Aorta (tissue), 5 donors: ENCODE measurements at places on chromosomes 7 and 10.

DNA sequence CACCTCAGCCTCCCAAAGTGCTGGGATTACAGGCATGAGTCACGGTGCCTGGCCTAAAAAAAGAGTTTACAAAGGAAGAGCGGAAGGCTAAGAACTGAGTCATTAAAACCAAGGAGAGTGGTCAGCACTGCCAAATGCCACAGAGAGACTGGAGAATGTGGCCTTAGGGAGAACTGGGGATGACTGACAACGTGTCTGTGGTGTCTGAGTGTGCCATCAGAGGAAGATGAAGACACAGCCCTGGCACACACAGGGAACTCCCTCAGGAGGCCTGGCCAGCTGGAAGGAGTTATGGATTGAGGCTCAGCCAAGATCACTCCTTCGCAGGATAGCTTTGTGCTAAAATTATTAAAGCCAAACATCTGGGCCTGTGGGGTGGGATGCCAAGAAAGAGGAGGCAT is 3.9 kb upstream of the INA start:
- peak; percentile 68 for DNase-seq

DNA sequence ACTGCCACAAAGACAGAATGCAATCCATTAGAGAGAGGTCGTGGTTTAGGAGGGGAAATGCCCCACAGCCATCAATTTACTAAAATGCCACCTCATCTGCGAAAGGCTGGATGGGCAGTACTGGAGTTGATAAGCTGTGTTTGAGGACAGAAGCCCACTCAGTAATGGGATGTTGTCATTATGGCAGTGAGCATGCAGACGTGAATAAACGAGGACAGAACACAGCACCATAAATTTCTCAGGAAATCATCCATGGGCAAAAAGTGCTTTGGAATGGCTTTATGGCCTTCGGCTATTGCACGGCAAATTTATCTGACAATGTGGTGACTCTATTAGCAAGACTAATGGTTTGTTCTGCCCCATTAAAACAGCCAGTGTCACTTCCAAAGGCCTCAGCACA is 15.9 kb upstream of the C10orf53 start:
- no peak for DNase-seq

DNA sequence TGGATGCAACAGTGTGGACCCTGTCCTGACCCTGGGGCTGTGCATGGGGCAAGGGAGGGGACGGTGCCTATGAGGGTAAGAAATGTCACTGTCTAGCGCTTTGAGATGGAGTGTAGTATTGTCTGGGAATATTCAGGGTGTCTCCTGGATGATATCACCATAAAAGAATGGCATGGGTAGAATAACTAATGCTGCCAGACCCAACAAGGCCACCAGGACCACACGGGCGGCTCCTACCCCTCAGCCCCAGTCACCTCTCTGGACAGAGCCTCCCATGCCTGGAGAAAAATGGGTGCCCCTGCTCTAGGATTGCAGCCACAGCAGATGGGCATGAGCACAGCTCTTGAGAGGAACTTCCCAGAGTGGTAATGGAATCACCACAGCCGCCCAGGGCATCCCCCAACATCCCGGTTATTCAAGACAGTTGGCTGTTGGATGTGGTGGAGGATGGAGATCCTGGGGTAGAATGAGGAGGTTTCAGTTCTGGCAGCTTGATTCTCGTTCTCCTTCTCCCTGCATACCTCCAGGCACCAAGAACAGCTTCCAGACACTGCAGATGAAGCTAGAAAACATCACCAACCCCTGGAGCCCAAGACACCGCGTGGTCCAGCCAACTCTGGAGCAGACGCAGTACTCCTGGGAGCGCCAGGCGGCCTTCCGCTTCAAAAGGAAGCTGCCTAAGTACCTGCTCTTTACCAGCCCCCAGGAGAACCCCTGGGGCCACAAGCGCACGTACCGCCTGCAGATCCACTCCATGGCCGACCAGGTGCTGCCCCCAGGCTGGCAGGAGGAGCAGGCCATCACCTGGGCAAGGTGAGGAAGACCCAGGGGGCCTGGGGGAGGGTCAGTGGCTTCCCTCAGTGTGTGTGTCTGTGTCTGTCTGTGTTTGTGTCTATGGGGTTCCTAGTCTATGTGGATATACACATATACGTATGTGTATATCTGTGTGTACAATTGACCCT is 6.2 kb downstream of the AOC1 start:
- DNase-seq: peak; percentile 54

DNA sequence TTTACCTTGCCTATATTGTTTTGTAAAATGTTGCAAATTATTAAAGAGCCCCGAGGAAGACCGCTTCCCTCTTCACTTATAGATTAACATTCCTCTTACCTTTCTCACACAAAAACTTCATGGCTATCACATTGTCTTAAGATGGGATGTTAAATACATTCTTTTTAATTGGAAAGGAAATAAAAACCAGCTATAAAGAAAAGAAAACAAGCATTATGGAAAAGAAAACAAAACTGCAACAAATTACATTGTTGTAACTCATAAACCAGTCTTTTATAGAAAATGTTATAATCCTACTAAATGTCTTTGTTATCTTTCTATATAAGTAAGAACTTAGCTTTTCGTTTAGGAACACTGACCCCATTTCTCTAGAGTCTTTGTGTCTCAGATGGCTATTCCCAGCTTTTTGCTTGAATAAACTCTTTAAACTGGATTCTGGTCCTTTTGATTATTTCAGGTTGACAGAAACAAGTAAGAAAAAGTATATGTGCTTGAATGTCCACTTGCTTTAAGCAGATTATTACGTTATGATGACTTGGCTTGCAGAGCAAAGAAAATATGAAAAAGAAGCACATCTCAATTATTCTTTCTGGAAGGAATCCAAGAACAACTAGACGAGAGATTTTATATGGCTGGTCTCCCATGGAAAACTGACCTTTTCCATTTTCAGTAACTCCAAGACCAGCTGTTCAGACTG is 128.2 kb downstream of the AKR1D1 start:
- no peak for DNase-seq

DNA sequence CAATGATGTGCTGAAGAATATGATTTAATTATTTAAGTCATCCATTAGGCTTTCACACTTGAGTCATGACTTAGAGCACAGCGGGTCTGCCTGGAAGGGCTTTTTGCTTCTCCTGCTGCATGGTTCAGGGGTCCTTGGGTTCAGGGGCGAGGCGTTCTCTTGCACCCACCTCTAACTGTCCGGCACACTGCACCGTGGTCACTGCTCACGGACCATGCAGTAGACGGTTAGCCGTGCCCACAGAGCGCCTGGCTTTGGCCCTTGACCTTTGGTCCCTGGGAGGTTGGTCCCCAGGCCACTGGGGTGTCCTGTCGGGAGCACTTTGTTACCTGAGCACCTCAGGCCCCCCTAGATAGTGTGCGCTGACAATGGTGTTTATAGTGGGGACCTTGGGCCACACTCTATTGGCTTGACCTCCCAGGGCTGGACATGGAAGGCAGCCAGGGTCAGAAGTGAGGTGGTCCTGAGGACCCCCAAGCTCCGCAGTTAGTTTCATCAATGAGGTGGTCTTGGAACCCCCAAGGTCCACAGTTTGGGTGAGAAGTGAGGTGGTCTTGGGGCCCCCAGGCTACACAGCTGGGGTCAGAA is 110.6 kb downstream of the ACTR3B start:
- peak; percentile 57 for DNase-seq

GRCh38 chr10:22765660-22766547 is 51.5 kb upstream of the PIP4K2A start:
- no peak for DNase-seq

- DNase-seq: no peak
These were observed 329.6 kb downstream of the XPNPEP1 start for GRCh38 chr10:109593682-109594081.

GRCh38 chr7:90727412-90727811 is 131.3 kb downstream of the CDK14 start:
- DNase-seq: no peak

DNA sequence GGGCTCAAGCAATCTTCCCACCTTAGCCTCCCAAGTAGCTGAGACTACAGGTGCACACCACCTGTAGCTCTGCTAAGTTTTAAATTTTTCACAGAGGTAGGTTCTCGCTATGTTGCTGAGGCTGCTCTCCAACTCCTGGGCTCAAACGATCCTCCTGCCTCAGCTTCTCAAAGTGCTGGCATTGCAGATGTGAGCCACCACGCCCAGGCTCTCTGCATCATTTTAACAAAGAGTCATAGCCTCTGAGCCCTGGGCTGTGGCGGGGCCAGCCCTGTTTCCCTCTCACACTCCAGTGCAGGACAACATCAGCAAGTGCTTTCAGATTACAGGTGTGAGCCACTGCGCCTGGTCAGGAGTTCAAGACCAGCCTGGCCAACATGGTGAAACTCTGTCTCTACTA is 102.5 kb downstream of the COL26A1 start:
- peak; percentile 32 for DNase-seq

DNA sequence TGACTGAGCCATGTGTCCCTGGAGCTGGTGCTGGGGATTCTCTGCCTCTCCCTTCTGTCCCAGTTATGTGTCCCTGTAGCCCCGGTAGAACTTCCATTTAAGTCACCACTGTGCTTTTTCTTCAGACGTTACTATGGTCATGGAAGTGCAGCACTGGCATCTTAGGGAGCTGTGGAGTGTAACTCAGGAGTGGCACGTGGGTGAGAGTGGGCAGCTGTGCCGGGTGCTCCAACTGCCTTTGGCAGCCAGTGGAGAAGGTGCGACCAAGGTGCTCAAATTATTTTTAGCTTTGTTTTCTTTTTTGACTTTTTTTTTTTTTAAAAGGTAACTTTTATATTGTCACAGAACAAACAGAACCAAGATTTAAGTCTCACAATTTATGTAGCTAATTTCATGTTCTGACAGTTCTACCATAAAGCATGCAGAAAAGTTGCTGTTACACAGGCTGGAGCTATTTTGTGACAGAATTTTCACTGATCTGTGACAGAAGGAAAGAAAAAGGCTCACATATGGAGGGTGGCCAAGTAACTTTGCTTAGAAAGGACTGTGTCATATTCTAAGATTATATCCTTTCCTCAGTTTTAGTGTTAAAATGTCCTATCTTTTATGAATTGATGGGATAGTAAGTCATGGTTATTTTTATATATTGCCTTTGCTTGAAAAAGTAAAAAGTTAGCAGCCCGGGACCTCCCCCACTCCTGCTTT is 73.9 kb downstream of the SH2D4B start:
- DNase-seq: no peak

DNA sequence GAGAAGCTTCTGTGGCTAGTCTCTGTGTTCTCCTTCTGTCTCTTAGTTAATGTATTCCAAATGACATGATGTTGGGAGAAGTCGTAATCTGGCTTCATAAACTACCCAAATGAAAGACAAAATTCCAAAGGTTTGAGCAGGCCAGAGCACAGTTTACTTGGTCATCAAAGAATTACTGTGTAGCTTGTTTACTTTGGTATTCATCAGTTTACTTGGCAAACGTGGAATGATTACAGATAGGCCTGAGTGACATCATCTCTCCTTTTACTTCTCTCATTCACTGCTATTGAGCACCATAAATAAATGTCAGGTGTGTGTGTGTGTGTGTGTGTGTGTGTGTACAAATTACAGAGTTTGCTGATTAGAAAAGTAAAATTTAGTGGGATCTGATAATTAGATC is 327.3 kb downstream of the PHTF2 start:
- DNase-seq: no peak

GRCh38 chr7:125355899-125356298 is 426.3 kb upstream of the POT1 start:
- no peak for DNase-seq

DNA sequence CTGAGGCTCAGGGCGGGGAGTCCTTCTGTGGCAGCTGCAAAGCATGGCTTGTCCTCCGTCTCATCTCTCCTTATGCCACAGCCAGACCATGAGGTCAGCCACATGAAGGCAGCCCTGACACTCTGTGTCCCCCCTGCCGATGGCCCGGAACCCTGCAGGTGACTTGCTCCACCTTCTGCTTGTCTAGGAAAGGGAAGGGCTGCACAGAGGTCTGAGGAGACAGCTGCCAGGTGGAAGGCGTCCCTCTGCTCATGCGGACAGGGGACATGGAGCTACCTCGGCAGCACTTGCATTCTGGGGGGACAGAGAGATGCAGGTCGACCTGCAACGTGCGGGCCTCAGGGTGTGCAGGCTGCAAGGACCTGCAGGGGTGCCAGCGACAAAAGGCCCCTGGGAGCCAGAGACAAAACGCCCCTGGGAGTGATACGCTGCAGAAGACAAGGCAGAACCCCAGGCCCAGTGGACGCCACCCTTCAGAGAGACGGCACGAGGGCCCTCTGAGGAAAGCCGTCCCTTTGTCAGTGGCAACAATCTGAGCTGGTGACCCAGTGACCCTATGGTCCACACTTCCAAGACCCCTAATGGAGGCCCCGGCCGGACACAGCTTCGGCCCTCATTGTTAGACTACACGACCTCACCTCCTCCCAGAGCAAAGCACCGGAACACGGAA is 205.2 kb upstream of the PPP2R2D start:
- DNase-seq: peak; percentile 46

GRCh38 chr10:76675951-76676587 is 961.5 kb downstream of the KCNMA1 start:
- DNase-seq: peak; percentile 88

DNA sequence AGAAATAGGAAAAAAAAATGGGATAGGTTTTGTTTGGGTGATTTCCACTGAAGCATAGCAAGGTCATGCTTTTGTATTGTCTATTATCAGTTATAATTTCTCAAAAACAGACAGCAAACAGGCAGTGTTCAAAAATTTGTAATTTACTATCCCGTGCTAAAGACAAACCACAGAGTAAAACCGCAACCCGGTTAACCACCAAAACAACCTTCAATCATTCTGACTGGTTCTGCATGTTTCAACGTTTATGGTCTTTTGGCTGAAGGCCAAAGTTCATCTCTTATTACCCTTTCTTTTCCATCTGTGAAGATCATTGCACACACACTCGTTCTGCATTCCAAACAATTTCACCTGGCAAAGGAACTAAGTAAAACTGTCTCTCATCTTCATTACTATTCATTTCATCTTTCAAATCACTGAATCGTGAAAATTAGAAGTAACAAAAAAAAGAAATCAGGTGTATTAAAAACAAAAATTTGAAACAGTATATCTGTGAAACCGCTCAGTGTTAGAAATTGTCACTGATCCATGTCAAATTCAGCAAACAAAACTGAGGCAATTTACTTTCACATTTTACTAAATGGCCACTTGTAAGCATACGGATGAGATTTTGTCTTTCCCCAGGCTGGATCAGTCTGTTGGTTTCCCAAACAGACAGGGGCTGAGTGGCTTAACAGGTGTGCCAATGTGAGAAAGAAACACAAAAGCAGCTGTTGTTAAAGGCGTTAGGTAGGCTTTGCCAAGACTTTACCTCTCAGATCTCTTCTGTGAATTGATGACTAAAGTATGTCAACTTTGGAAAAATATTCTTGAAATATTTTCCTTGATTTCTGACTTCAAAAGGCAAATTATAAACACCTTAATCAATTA is 539.6 kb downstream of the CNTNAP2 start:
- no peak for DNase-seq

DNA sequence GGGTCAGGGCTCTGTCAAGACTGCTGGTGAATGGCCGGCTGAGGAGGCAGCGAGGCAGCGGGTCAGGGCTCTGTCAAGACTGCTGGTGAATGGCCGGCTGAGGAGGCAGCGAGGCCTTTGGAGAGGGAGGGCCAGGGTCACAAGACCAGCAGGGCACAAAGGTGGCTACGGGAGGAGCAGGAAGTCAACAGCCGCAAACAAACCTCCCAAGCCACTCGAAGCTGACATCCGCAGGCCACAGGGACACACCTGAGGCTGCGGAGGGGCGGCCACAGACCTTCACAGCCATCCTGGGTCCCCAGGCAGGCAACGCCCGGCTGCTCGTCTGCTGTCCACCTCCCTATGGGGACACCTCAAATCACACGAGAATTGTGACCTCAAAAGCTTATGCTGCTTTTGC is 8.9 kb upstream of the GPER1 start:
- no peak for DNase-seq

GRCh38 chr7:141679014-141679413 is 23.0 kb downstream of the DENND11 start:
- DNase-seq: no peak

- DNase-seq: no peak
These were observed 21.8 kb upstream of the CDK14 start for GRCh38 chr7:90574146-90574819.
